ENCODE measurements at places on chromosomes 1 and 21.
A peak's percentile ranks its signal among the peaks of the same experiment; 100 is the strongest.

- DNase-seq, result no peak
Measured at GRCh38 chr1:3014050-3014440, 7.2 kb upstream of the ACTRT2 start.

DNA sequence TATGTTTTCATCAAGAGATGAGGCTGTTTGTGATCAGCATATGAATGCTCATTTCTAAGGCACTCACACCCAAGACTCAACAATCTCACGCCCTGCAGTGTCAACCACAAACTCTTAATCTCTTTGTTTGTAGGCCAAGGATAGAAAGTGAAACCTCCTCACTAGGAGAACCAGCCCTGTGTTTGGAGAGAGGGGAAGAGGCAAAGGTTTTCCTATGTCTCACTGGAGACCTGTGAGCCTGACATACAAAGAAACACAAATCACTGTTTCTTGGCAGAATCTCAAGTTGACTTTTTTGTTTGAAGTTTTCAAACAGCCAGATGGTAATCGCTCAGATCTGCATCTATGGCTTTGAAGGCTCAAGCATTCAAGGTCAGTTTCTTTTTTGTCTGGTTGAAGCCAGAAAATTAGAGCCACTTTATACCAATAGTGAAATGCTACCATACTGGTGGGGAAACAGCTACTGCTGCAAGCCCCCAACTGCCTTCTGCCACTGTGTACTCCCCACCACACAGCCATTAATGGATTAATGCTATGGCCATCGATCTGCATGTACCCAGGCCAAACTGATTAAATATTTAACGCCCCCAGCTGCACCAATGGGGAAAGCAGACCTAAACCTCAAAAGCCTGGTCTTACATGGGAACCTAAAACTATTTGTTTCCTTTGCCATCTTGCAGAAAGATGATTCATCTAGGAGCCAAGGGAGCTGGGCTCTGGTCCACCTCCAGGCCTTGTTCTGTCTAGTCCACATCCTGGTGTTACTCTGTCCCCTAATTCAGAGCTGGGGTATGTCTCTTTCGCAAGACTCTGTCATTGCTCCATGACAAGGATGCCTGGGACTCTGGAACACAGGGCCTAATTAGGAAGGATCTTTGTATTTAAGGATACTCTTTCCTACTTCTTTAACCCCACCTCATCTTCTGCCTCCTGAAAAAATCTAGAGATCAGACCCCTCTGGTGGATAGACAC, 16.3 kb downstream of the PDZK1 start:
- DNase-seq, result no peak

DNA sequence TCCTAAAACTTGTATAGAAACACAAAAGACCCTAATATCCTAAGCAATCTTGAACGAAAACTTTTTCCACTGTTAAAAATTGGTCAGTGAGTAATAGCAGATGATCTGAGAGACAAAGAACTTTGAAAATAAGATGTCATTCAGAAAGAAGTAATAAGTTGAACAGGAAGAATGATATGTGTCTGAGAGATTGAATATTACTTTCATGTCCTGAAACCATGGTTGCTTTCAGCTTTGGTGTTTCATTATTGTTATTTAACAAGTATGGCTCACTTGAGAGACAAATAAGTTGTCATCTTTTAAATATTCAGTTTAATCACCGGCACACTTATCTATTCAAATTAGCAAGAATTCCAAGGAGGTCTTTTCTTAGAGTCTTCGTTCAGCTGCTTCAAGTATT, 11.4 kb downstream of the PRKACB start:
- DNase-seq, result no peak

GRCh38 chr1:202704601-202705000, 5.7 kb downstream of the SYT2 start:
- no peak for DNase-seq

- DNase-seq, result no peak
Measured at GRCh38 chr1:86701731-86702130, 2.6 kb upstream of the SH3GLB1 start.

DNA sequence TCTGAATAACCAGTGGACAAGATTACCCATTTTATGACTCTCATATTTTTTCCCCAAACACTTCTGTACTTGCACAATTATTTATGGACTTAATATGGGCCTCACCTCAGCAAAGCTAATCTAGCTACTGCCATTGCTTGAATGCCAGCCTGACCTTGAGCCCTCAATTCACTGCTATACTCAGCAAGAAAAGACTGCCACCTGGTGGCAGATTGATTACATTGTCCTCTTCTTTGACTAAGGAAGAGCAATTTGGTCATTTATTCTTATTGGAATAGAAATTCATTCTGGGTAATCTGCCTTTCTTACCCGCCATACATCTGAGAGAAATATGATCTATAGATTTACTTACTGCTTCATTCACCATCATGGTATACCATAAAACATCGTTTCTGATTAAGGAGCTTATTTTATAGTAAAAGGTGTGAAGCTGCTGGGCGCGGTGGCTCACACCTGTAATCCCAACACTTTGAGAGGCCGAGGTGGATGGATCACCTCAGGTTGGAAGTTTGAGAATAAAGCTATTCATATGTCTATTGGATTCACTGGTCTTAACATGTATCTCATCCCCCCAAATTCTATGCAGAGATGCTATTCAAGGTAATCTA, 32.9 kb upstream of the DIPK1A start:
- peak; percentile 59 for DNase-seq

DNA sequence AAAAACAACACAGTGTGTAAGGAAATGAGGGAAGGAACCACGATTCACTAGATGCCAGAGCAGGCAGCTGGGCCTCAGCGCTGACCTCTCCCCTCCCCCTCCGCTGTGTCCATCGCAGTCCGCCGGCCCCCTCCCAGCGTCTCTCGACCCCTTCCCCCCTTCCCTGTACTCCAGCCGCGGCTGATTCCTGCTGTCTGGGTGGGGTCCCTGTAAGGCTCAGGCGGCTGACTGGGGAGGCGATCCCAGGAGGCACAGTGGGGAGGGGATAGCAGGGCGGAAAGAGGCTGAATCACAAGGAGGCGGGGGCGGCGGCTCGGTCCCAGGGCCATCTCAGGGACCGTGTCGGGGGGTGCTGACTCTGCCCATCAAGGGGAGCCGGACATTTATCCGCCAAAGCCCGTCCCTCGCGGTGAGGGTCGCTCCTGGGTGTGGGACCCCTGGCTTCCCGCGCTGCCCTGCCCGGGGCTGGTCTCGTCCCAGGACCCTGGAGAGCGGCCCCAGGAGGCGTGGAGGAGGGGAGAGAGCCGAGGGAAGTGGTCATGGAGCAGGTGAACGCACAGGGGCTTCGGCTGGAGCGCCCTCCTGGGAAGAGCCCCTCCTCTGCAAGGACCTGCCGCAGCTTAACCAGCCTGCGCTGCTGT, 241.9 kb downstream of the PTPRU start:
- no peak for DNase-seq

DNA sequence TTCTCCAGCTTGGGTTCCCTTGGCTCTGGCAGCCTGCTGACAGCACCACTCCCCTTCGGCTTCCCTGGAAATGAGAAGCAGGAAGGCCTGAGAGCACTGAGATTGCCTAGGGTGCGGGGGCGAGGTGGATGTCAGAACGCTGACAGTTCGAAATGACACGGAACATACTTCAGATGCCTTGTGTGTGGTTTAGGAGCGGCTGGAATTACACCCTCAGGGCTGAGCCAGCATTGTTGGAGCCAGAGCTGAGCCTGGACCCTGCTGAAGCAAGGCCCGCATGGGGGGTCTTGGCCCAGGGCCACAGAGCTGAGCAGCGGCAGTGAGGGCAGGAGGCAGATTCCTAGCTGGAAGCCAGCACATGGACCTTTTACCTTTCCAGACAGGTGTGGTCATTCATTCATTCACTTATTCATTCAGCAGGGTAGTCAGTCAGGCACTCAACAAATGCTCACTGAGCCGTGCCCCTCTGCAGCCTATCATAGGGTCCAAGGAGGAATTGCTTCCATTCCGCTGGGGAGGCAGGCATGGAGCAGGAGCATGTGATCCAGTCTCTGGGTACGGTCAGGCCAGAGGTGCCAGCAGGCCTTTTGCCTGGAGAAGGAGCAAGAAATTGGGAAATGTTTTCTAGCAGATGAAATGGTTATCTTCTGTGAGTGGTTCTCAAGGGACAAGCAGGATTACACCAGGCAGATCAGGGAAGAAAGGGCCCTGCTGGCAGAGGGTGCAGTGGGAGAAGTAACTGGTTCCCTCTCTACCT, 6.6 kb upstream of the FOXE3 start:
- no peak for DNase-seq

DNA sequence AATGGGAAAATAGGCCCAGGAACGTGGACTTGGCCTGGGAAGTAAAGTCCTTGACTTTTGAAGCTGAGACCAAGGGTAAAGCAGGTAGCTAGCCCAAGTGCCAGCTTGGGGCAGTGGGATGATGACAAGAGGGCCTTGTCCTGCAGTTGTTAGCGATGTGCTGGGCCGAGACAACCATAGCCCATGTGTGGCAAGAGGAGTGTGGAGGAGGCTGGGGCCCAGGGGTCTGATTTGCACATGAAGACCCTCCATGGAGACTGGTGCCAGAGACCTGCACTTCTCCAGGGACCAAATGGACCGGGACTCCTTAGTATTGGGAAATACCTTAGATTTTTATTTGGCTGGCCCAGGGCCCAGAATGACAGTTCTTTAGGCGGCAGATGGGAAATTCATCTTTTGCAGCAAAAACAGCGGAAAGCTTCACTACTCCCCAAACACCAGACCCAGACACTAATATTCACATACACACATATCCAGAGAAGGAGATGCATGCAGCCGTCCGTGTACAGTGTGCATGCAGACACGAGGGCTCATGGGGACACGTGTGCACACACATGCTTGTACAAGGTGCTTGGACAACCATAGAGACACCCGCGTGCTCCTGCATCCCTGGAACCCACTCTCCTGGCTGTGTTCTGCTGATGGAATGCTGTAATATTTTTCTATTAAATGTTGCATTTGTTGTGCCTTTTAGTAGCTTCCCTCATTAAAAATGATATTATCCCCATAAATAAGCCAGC, 78.1 kb upstream of the CSF3R start:
- DNase-seq, result no peak

DNA sequence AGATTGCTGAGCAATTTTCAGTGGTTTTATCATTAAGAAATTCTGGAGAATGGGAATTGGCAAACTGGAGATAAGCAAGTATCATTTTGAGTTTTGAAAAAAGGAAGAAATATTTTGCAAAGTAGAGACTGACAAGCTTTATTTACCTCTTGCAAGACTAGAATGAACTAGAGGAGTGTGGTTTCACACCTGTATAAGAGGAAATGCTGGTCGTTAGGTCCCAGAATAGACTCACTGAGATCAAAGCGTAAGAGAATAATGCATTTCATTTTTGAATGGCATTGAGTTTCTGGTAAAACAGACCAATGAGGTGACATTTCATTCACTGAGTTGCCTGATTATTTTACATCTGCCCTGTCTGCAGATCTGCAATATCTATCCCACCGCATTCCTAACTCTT, 308.1 kb downstream of the ADGRL2 start:
- DNase-seq, result no peak

- DNase-seq, result no peak
Measured at GRCh38 chr1:65207317-65207716, 59.3 kb downstream of the AK4 start.

- no peak for DNase-seq
Measured at GRCh38 chr1:168468822-168469221, 75.0 kb downstream of the XCL2 start.

DNA sequence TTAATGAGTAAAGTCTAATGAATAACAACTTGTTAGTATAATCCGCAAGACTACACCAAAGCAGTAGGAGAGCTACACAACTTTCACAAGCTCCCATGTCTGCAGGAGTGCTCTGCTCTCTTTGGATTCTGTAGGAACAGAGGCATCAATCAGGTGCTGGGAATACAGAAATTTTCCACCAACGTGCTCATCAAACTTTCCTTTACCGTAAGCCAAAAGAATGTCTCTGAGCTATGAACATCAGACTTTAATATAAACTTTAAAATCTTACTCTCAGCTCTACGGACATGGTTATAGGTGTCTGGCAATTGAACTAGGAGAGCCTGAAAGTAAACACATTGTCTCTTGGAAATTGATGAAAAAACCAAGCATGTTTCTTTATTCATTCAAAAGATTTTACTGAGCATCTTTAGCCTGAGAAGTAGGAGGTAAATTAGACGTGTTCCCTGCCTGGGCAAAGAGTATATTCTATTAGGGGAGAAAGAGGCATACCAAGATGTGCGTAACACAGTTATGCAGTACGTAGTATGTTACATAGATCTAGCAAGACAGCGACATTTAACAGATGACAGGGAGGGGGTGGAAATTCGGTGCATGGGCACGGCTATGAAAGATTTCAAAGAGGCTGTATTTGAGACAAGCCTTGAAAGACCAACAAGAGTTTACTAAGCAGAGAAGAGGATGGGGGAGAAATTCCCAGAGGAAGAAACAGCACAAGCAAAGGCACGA, 85.2 kb downstream of the TM2D1 start:
- no peak for DNase-seq

DNA sequence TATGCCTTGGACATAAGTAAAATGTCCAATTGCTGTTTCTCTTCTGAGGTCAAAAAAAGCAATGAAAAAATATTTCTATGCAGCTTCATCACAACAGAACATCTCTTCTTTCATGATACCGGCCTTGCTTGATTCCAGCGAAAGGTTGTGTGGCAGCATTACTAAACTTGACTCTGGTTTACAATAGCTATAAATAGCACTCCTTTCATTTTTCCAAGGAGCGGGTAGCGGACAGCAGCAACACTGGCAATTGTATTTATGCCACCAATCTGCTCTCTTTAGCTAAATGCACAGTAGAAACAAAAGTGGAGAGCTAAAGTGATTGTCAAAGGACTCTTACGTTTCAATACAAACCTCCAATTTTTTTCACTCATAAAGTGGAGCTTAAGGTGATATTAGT, 7.5 kb upstream of the DAB1 start:
- no peak for DNase-seq

DNA sequence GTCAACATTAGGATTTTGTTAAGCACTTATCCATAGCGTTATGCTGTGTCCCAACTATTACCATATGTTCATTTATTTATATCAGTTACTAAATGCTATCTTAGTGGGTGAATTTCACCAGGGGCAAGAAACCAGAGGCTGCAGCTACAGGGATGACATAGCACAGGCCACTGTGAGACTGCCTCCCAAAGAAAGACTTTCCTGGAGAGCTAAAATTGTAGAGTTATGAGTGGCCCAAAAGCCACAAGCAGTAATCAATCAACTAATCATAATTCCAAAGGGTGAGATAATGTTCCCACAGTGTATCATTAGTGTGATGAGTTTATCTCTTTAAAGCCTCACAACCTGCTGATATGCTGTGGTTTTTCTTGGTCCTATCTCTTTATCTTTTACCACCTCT, 3.8 kb upstream of the TGFB2 start:
- DNase-seq, result no peak

GRCh38 chr1:184616504-184616903, 138.2 kb downstream of the EDEM3 start:
- DNase-seq, result no peak

DNA sequence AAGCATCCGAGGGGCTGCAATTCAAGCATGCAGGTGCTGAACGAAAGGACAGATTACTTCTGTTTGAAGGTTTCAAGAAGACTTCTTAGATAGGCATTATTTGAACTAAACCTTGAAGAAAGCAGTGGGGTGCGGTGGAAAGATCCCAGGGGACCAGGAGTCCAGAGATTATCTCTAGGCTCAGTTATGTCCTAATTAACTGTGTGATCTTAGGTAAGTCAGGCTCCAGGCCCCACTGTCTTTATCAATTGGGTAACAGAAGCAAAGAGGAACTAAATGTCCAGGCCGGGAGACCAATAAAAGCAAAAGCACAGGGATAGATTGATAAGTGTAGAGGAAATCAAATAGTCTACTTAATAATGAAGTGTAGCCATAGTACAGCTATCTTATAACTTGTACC, 72.9 kb upstream of the CDC42BPA start:
- DNase-seq, result no peak

- no peak for DNase-seq
Measured at GRCh38 chr1:186978596-186979556, 150.1 kb downstream of the PLA2G4A start.

GRCh38 chr1:55272994-55273393, 57.8 kb upstream of the USP24 start:
- no peak for DNase-seq
